ENCODE measurements at places on chromosomes 4 and X.

DNA sequence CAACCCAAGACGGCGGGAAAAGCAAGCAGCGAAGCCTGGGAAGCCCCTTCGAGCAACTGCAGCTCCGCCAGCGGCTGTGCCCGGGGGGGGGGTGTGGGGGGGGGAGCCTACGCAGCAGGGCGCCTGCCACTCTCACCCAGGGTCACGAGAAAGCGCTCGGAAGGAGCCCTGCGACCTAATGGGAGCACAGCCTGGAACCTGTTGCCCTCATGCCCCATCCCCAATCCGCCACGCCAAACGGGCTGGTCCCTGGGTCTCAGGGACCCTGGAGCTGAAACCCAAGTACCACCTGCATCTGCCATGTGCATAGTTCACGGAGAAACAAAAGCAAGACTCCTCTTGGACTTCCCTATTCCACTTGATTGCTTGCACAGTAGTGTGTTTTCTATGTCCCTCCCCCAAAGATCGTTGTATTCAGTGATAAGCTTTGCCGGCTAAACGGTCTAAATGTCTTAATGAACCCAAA, 359 bp upstream of the GAB3 start:
- no peak for DNase-seq

DNA sequence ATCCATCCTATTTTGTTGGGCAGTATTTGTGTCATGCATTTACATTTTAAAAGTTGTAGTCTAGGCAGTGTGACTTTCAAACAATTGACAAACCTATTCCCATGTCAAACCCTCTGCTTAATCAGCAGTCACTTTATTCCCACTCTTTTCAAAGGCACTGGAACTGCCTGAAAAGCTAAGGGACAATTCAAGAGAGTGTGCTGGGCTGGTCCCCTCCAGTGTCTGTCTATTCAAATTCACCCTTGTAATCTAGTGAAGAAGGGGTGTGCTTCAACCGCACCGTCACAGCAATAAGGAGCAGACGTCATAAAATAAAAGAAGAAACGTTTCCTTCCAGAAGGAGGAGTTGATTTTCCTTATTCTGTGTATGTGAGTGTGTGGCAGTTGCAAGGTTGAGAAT, 197.0 kb upstream of the MAD2L1 start:
- no peak for DNase-seq

DNA sequence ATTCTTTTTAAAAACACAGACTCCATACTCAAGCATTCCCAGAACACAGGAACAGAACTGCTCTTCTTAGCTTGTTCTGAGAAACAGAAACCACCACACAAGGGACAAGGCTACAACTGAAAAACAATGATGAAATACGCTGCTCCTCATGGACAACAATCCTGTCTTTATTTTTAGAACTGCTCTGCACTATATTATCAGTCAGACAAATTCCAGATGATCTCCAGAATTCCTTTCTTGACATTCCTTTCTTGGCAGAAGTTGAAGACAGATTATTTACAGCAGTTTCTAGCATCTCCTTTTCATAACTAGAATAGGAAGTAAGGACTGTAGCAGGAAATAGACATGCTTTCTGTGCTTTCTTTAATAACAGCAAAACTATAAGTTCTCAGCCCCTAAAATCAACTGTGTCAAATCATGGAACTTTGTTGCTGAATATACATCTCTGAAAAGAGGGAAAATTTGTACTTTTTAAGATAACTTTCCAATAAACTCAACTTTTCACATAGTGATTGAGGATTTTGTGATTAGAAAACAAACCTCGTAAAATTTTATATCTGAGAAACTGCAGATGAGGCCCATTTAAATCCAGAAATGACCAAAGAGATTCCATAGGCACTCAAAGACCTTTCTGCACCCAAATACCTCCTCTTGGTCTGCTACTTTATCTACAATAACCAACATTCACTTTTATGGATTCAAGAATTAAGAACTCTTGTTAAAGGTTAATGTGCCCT, 35.9 kb downstream of the ANTXR2 start:
- no peak for DNase-seq

- no peak for DNase-seq
These were observed 102.0 kb upstream of the ZNF827 start for GRCh38 chr4:146040623-146041022.

DNA sequence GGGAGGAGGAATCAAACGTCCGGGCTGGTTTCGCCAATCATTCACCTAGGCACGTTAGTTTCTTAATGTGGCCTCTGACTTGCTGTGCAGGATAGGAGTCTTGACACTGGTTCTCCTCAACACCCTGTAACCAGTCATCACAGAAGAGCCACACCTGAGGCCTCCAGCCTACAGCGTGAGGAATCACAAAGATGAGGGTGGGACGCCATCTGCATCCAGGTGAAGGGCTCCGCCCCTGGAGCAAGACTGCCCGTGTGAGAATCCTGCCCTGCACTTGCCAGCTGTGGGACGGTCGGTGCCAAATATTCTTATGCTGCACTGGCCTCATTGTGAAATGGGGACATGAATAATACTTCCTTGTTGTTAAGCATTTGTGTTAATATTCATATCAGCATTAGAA, 35.7 kb upstream of the TSPAN5 start:
- no peak for DNase-seq

DNA sequence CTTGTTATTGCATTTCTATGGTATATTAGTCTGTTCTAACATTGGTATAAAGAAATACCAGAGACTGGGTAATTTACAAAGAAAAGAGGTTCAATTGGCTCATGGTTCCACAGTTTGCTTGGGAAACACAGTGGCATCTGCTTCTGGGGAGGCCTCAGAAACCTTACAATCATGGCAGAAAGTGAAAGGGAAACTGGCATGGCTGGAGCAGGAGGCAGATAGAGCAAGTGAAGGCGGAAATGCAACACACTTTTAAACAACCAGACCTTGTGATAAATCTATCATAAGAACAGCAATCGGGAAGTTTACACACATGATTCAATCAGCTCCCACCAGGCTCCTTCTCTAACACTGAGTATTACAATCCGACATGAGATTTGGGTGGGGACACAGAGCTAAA, 346.6 kb upstream of the GNPDA2 start:
- DNase-seq = no peak

DNA sequence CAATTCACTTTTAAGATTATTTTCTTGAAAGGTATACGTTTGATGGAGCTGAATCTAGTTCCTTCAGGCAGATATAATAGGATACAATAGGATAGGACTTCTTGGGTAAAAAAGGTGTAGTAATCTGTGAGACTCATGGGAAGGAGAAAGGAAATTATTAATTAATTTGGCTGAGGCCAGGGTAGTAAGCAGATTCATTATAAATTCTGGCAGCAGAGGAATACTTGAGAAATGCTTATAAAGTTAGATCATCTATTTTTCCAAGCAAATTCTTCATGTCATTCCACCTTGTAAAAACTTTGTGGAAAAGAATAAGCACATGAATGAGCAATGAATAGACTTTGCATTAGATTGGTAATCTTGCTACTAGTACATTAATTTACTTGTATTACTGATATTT, 46.9 kb downstream of the GYPE start:
- DNase-seq = no peak

GRCh38 chrX:9855561-9856283, 69.5 kb downstream of the SHROOM2 start:
- DNase-seq = no peak

All from GDM1 (cell line).